ENCODE measurements at places on chromosomes 4 and X.

DNA sequence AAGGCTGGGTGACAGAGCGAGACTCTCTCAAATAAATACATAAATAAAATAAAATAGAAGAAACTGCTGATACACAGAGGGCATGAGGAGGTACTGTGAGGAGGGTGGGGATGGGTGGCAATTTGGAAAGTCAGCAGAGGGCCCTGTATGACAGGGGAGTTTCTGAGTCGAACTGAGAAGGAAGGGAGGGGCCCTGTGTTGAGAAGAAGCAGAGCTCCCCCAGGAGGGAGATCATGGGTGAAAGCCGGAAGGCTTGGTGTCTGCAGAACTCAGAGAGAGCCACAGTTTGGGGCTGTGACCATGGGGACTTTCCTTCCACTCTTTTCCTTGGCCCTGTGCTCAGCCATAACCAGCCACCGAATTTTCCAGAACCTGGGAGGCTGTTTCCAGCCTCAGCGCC, 24.8 kb upstream of the AFAP1 start:
- no peak for DNase-seq

GRCh38 chr4:41144812-41145211, 69.5 kb downstream of the APBB2 start:
- DNase-seq: no peak

GRCh38 chr4:113878668-113879067, 100.8 kb downstream of the ARSJ start:
- no peak for DNase-seq

- DNase-seq: no peak
Measured at GRCh38 chrX:24215272-24215671, 65.7 kb downstream of the ZFX start.

- no peak for DNase-seq
Measured at GRCh38 chr4:26343038-26343398, 22.2 kb downstream of the RBPJ start.

DNA sequence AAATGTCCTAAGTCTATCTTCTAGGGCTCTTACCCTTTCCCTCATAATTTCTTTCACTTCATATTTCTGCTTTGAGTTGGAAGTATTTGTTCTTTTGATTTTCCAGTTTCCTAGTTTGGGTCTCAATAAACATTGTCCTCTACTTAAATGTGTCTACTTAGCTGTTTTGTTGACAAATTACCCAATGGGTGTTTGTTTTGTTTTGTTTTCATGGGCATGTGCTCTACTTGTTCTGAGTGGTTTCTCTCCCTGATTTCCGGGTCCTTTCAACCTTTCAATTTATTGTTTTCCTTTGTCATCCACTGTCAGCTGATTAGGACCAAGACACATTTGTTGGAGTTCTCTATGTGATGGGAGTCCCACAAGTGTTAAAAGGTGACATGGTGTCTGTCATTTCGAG, 1181.4 kb downstream of the RPA4 start:
- DNase-seq: no peak

DNA sequence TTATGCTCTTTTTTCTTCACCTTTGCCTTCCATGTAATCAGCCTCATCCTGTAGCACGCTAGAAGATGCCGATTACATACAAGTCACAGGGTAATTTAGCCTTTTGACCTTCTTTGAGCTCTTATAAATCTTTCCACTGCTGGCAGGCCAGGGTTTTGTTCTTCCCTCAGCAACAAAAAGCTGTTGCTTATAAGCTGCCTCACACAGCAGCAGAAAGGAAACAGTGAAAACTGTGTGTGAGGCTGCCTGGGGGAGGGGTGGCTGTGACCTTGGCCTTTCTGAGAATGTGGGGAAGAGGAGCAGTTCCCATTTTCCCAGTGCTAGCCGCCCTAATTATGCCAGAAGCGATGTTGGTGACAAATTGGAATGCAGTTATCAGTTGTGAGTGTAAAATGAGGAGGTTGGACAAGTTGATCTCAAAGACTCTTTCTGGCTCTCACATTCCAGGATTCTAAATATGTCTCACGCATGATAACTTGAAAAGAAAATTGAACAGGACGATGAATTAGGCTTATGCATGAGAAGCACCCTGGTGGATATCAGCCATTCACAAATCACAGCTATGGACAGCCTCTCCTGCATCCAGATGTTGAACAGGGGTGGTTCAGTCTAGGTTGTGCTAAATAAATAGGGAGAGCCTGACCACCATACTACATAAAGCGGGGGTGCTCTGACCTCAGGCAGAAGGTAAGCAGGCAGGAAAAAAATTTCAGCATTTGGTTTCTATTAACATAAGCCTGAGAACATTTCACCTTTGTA, 25.7 kb downstream of the SLITRK2 start:
- no peak for DNase-seq

- no peak for DNase-seq
Measured at GRCh38 chr4:8675383-8675782, 82.8 kb downstream of the CPZ start.

- no peak for DNase-seq
Measured at GRCh38 chrX:31021537-31021936, 50.3 kb downstream of the FTHL17 start.

GRCh38 chr4:107999932-108000539, 10.3 kb downstream of the HADH start:
- no peak for DNase-seq

GRCh38 chrX:2870650-2871049, 41.9 kb downstream of the GYG2 start:
- no peak for DNase-seq

GRCh38 chr4:55241461-55241860, 104.6 kb upstream of the SRD5A3 start:
- DNase-seq: no peak

DNA sequence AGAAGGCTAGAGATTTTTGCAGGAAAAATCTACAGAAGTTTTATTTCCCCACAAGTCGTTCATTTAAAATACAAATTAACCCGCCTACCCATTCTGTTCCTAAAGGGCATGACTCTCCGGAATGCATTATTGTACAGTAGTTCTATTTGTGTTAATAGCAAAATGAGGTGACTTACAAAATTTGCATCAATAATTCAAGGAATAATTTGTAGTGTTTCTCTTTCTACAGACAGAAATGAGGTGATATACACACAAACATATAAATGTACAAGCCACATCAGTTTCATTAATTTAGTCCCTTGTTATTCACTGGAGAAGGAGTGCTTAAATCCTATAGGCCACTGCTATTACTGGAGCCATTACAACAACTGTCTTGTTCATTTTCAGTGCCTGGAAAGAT, 501.3 kb upstream of the DIAPH2 start:
- no peak for DNase-seq

Data from T follicular helper cell (primary cell).